ENCODE measurements at places on chromosomes 2 and 18.

DNA sequence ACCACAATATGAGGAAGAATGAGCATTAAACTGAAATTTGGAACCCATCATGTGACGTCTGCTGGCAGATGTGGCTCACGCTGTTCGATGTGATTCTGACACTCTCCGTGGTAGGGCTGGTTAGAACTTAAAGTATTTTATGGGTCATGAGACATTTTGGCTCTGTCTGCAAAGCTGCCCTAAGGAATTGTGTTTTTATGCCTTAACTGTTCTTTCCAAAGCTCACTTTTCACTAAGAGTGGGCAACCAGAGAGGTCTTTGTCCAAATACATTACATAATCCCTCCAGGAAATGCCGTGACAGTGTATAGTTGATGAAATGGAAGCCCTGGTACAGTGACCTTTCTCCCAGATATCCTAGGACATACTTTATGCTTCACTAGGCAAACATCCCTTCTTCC lies 119.1 kb downstream of the AQP4 start:
- DNase-seq: no peak

DNA sequence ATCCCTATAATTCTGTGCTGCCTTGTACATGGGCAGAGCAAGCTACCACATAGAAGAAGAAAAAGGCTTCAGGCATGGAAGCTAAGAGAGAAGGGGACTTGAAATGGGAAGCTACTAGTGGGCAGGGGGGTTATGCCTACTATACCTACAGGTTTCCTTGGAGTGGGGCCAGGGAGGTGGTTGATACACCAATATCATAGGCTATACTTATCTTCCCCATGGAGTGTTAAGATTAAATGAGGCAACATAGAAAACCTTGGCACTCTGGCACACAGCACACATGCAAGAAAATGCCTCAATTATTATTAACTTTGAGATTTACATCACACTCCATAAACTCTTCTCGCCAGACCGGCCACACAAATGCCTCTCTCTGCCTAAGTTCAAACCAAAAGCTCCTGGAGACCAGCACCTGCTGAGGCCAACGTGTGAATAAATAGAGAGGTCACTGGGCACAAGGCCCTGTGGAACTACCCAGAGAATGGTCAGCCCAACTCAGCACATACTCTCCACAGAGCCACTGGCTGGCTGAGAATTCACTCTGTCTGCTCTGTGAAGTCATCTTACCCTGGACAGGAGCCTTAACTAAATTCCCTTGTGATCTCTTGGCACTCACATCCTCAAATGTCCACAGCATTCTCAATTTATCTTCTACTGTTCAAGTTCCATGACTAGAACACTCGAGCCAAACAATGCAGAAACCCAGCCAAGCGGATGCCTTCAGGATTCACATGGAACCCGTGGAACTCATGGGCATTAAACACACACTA lies 498.7 kb downstream of the BCL11A start:
- DNase-seq: no peak

DNA sequence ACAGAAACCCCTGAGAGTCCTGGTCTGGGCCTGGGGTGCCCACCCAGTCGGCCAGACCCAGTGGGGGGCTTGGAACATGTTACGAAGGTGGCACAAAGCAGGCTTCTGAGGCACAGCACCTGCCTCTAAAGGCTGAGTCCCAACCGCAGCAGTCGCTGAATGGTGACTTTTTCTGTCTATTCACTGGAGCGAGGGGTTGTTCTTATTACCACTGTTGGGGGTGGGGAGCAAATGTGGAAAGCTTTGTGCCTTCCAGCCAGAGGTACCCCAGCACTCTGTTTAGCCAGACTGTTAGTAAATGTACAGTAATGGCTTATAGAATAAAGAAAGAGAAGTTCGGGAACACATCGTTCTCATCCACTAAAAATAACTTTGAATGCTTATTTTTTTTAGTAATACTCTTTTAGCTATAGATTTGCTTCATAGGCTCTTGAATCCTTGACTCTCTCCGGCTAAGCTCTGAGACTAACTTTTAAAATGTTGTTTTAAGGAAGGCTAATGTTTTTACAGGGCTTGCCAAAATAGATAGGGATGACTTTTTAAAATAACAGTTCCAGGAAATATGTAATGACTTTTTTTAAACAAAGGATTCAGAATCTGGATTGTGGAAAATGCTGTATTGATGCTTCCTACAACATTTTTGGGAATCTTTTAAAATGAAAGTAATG lies 23.4 kb upstream of the PTPN2 start:
- no peak for DNase-seq

DNA sequence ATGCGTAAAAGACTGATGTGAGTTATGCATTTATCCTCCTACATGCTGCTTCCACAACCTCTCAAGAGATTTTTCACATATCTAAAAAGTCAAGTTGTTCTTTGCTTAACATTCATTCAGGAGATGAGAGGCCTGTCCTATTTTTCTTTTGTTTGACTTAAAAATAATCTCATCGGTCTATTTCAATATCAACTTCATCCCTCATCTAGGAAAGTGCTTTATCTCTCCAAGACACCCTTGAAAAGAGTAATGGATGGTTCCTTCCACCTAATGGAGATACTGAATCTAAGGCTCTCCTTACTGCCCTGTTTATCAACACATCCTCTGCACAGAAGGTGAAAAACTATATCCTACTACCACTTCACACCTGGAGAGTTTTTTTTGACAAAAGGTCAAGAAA lies 2.4 kb downstream of the NFE2L2 start:
- no peak for DNase-seq

DNA sequence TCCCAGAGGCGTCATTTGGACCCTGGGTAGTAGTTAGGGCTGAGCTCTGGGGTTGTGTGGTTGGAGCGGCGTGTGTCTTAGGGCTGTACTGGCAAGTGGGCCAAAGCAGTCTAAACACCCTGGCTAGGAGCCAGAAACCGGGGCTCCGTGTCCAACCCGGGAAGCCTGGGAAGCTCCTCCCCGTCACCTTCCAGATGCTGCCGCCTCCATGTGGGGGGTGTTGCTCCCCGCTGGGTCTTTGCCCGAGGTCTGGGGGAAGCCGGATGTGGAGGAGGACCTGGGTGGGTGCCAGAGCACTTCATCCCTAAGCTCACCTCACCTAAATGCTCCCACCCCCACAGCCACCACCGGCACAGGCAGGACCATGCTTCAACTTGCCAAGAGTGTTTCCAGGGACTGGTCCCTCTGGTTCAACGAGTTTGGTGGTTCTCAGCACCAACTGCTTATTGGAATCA lies 25.4 kb downstream of the TET3 start:
- DNase-seq: no peak

DNA sequence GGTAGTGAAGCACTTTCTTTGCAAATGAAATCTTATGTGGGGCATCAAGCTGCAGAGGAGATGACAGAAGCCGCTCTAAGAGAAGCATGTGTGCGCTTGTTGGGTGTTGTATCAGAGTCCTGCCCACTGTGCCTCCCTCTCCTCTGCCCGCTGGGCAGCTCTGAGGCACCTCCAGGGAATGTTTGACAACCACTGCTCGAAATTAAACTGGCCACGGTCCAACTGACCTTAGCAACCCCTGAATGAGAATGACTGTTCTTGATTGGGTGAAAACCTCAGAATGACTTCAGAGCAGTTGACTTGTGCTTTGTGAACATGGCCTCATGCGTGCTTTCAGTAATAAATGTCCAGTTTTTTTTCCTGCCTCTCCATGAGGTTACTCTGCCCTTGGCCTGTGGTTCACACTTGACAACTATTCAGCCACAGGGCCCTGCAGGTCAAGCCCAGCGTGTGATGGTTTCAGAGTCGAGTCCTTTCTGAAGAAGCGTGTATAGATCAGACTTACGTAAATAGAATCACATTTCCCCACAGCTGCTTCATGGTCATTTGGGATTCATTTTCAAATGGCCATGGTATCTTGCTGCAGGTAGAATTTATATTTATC lies 94.9 kb downstream of the SLC4A3 start:
- DNase-seq: no peak

DNA sequence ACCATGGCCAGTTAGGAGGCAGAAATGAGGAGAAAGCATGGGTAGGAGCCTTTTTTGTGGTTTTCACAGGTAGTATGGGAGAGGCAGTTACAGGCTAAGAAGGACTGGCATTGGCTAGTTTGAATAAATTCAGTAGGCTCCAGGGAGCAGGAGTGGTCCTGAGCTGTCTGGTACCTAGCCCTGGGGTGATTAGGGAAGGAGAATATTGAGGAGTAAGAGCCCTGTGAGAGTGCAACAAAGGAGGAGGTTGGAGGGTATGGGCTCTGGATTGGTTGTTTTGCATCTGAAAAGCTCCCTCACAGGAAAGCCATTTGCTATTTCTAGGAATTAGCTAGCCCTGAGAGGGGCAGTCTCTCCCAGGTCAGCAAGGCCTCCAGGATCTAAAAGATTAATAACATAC lies 13.3 kb upstream of the TCF7L1 start:
- no peak for DNase-seq

GRCh38 chr2:145751155-145751554 lies 1231.2 kb upstream of the ZEB2 start:
- no peak for DNase-seq
